ENCODE measurements at places on chromosomes 2 and 18. TPM values are rescaled to one million over a fixed set of nuclear protein-coding genes. Genes with fewer than 3 reads are reported as not detected.

GRCh38 chr2:241818943-241819270, 9.9 kb downstream of the NEU4 start:
- DNase-seq = no peak

DNA sequence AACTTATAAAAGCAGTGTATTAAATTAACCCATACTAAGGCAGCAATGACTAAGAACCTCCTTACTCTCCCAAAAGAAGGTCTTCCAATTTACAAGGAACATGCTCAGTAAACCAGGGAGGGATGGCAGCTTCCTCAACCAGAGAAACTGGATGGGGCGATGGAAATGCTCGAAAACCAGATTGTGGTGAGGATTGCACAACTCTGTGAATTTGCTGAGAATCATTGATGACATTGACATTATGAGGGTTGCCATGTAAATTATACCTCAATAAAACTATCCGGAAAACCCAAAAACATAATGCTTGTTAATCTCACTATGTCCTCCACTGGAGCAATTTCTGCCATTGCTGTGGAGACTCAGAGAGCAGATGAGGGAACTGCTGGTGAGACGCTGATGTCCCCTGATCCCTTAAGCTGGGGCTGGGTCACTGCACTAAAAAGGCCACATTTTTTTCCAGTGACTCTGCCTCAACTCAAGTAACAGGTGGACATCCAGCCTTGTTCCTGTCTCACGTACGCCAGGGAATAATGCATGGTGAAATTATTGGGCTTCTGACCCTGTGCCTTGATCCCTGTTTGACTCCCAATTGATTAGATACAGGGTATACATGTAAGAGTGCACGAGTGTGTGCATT, 288.3 kb downstream of the CYP26B1 start:
- DNase-seq = no peak

DNA sequence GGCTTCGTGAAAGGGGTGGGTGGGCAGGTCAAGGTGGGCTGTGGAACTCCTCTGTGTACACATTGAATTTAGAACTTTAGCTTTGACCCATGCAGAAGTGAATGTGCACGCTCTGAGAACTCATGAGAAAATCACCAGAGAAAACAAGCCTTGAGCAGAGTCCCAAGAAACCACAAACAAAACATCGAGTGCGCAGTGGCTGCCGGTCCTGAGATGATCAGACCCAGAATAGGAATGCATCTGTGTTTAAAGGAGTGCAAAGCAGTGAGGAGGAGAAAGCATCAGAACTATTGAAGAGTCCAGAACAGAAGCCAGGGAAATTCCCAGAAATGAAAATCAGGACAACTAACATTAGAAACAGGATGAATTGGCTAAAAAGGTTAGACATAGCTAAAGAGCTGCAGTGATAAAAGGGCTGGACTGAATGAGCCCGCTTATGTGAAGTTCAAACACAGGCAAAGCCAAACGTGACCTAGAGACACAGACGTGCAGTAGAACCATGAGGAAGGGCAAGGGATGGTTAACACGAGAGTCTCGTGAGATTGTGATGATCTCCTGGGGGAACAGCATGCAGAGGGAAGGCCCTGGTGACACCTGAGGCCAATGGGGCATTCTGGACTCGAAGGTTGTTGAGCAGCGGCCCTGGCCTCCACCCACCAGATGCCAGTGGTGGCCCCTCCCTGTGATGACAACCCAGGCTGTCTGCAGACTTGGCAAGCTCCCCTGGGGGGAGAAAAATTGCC, 16.4 kb upstream of the TXNL4A start:
- no peak for DNase-seq

GRCh38 chr2:151052850-151053660, 208.6 kb downstream of the RBM43 start:
- no peak for DNase-seq

GRCh38 chr18:58322464-58322863, 278.4 kb downstream of the NEDD4L start:
- DNase-seq = no peak

KCNF1 gene
- not detected for total RNA-seq

CFAP65 gene
- total RNA-seq = not detected

RNU2-63P gene
- 3.5 TPM for total RNA-seq
